ENCODE measurements at places on chromosomes 2 and 18. TPM values are rescaled to one million over a fixed set of nuclear protein-coding genes. Genes with fewer than 3 reads are reported as not detected.

Gene CAPN14
- 0.28 TPM for total RNA-seq

Gene HPCAL1
- total RNA-seq: 28.2 TPM

Gene SNORC
- 3.1 TPM for total RNA-seq

Gene ASIC4
- 18.8 TPM for total RNA-seq

Gene IL36G
- total RNA-seq: not detected

Gene LYPD6
- 31.0 TPM for total RNA-seq

Gene KCNE4
- total RNA-seq: 23.8 TPM

Gene CNGA3
- total RNA-seq: 7.1 TPM

Gene OTOS
- total RNA-seq: not detected

Gene ADD2
- total RNA-seq: 22.7 TPM

Gene ATP6V1B1
- not detected for total RNA-seq

Gene TMEM37
- total RNA-seq: 0.69 TPM

Gene BCL11A
- 14.9 TPM for total RNA-seq

Gene CCDC148
- 9.8 TPM for total RNA-seq

Gene ATP6V1C2
- 0.77 TPM for total RNA-seq

Gene TSPYL6
- total RNA-seq: 0.30 TPM

Gene MC5R
- 0.22 TPM for total RNA-seq

Gene TMX3
- 58.9 TPM for total RNA-seq

Gene SERPINB3
- total RNA-seq: not detected

Gene KRTCAP3
- 0.72 TPM for total RNA-seq

Gene KIF5C
- total RNA-seq: 79.2 TPM

Gene SLC38A11
- 28.9 TPM for total RNA-seq

Gene AKAIN1
- total RNA-seq: 1.9 TPM

Gene GAREM2
- total RNA-seq: 11.0 TPM

Gene TLX2
- total RNA-seq: 0.69 TPM

Gene SFXN5
- total RNA-seq: 39.3 TPM

Gene CHCHD5
- total RNA-seq: 5.3 TPM

Gene ONECUT2
- 4.5 TPM for total RNA-seq

Gene PROKR1
- total RNA-seq: 2.2 TPM

Gene COPS7B
- total RNA-seq: 26.1 TPM

Gene SRD5A2
- 0.59 TPM for total RNA-seq

Gene AQP12A
- total RNA-seq: not detected

All from spinal cord (tissue), 10 donors.